ENCODE measurements at places on chromosomes 2 and 18.

GRCh38 chr18:73961804-73962203 lies 185.8 kb downstream of the FBXO15 start:
- DNase-seq: no peak

GRCh38 chr2:219010162-219010756 lies 17.0 kb upstream of the CRYBA2 start:
- DNase-seq: no peak

DNA sequence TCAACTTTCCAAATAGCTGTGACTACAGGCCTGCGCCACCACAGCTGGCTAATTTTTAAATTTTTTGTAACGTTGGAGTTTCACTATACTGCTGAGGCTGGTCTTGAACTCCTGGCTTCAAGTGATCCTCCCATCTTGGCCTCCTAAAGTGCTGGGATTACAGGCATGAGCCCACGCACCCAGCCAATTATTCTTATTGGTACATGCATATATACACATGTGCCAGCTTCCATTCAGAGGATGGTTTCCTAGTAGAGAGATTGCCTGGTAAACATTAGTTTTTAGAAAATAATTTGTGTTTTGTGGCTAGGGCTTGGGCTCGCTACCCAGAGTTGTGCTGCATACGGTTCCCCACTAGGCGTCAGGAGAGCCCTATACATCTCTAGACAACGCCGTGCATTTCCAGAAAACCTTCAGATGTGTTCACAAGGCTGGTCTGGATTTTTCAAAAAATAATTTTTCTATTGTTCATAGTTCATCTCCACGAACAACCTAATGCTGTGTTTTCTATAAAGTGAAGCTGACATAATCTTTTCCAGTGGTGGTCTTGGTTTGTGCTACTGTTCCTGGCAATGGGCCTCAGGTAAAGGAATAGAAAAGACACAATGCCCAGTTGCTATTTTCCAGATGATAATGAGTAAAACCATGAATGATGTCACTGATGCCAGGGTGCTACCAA lies 14.6 kb upstream of the AFG3L2 start:
- DNase-seq: no peak

- DNase-seq: no peak
Observed at GRCh38 chr2:169808221-169808620, 9.6 kb downstream of the SSB start.

DNA sequence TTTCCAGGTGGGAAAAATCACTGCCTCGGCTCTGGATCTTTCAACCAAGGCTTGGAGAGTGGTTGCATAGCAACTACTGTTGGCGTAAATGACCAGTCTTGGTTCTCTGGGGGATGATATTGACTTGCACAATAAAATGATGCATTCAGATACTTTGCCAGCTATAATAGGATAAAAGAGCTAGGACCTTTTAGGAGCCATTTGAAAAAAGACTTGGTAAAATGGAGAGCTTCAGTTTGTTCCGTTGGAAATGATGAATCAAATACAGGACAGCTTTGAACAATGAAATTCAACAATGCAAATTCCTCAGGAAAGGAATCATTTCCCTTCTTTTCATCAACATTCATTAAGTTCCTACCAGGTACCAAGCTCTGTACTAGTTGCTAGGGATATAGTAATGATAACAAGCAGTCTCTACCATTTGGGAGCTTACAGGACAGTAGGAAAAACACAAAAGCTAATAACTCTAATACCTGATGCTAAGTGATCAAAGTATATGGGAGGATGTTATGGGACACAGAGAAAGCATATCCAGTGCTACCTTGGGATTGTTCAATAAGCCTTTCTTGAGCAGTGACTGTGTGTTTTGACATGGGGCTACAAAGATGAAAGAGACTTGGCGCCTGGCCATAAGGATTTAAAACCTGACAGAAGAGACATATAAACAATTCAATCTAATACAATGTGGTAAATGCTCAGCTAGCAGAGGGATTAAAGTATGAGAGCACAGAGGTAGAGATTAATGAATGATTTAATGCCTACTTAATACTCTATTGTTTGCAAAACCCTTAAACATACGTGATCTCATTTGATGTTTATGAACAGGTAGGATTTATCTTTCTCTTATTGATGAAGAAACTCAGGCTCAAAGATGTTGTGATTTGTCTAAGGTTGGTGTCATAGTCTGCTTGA lies 110.7 kb downstream of the QPCT start:
- DNase-seq: no peak

DNA sequence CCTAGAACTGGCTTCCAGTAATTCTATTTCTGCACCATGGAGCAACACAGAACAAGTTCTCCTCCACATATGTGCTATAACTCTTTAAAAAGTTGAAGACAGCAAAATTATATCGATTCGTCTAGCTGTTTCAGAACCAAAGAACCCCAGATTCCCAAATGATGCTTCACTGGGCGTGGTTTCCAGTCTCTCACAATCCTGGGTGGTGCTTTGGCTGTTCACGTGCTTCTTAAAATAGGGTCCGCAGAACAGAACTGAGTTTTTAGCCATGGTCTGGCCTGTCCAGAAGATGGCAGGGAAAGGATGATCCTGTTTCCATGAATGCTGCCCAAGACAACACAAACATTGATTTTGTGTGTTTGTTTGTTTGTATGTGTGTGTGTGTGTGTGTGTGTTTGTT lies 37.6 kb upstream of the PARD3B start:
- DNase-seq: no peak

DNA sequence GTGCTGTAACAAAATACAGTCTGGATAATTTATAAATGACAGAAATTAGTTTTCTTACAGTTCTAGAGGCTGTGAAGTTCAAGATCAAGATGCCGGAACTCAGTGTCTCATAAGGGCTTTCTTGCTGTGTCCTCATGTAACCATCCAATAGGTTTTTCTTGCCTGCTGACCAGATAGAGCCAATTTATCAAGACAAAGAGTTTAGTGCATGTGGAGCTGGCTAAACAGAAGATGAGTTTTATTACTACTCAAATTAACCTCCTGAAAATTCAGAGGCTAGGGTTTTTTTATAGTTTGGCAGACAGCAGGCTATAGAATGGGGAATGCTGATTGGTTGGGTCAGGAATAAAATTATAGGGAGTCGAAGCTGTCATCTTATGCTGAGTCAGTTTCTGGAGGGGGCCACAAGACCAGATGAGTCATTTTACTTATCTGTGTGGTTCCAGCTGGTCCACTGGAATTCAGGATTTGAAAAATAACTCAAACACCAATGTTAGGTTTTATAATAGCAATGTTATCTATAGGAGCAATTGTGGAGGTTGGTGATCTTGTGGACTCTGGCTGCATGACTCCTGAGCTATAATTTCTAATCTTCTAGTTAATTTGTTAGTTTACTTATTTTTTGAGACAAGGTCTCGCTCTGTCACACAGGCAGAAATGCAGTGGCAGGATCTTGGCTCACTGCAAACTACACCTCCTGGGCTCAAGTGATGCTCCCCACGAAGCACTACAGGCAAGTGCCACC lies 3.2 kb upstream of the PDK1 start:
- no peak for DNase-seq

DNA sequence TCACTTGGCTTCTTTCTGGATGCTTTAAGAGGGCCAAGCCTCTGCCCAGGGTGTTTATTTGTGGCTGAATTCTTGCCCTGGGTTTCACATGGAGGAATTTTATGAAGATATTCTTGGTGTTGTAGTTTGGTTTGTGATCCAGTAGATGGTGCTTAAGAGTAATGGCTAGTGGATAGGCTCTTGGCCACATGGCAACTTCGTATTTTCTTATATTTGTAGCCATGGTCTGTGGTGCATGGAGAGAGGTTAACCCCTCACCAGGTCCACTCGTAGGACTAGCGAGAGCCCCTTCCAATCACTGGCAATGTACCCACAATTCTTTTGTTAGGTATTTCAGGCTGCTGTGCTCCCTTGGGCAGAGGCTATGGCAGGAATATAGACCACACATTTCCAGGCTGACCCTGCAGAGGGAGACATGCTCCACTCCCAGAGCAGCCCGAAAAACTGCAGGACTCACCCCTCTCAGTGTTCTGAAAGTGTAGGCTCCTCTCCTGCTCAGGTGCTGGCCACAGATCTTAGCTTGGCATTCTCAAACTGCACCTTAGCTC lies 582.1 kb upstream of the SETBP1 start:
- no peak for DNase-seq

DNA sequence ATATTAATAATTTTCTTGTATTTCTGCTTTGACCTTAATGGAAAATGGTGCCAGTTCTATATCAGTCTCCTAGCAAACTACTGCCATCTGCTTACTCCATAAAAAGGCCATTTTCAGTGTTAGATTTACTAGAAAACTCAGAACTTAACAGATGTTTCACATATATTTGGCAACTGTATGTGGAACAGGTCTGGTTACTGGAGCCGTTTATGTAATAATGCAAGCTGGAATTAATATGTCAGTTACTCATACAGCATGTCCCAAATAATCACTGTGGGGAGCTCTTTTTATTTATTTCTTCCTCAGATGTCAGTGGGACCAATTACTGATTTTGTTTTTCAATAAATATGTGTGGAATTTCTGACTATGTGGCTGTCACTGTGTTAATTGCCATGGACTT lies 1247.6 kb downstream of the CNTNAP5 start:
- no peak for DNase-seq

- no peak for DNase-seq
Observed at GRCh38 chr2:231161252-231161839, 36.5 kb upstream of the HTR2B start.

DNA sequence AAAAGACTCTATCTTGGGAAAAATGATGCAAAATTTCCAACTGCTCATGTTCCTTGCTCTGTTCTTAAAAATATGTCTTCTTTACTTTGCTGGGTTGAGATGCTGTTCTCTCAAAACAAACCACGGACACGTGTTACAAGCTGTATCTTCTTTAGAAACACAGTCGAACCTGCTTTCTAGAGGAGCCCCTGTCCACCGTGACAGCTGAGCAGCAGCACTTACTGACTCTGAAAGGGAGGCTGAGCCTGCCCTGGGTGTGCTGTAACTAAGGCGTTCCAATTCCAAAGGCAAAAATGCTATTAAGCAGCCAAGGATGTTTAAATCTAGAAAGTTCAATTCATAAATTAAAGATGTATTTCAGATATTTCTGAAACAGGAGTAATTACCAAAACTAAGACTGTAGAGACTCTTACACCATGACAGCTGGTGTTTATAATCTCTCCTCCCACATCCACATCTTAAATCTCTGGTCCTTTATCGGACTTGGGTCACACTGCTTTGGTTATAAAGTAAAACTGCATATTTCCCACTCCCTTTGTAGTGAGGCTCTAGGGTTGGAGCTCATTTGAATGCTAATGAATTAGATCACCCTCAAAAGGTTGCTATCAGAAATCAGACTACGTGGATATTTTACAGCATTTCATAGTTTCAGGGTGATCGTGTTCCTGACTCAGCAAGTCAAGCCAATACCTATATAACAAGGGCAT lies 281.2 kb upstream of the LYPD1 start:
- DNase-seq: no peak

GRCh38 chr2:239313776-239314175 lies 87.0 kb downstream of the HDAC4 start:
- DNase-seq: no peak

DNA sequence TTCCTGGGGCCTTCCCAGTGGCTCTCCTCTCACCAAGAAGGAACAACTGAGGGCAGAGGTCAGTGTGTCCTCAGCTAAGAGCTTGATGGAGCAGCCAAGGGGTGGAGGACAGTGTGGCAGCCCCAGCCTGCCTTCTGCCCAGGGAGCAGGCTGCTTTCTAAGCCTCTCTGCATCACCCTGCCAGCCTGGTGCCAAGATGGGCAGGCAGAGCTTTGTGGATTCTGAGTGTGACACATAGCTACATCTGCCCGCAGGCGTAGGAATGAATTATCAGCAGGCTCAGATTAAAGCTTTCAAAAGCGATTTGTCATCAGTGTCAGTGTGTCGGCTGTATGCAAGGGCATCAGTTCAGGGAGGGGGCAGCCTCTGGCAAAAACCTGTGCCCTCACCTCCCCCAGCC lies 8.7 kb downstream of the MAL start:
- DNase-seq: no peak

GRCh38 chr18:36411745-36412168 lies 114.2 kb downstream of the FHOD3 start:
- DNase-seq: no peak

DNA sequence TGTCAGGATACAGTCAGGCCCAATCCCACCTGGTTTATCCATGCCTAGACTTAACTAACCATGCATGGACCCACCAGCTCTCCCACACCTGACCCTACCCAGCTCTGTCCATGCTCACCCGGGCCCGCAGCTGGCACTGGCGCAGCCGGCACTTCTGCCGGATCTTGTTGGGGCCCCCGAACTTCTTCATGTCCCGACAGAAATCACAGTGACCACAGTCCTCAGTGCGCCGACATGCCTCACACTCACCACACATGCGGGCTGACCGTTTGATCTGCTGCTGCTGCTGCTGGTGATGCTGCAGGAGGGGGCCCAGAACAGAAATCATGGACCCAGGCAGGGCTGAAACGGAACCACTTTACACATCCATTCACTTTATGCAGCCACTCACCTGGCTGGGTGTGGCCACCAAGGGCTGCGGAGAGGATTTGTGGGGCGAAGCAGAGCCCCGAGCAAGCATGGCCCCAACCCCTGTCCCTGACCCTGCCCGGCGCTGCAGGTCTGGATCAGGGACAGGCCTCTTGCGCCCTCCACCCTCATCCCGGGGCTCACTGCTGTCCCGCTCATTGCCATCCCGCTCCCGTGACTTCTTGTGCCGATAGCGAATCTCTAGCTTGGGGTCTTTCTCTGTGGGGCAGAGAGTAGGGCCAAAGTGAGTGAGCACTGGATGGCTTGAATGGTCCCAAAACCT lies 1.7 kb downstream of the CXXC1 start:
- DNase-seq: no peak

DNA sequence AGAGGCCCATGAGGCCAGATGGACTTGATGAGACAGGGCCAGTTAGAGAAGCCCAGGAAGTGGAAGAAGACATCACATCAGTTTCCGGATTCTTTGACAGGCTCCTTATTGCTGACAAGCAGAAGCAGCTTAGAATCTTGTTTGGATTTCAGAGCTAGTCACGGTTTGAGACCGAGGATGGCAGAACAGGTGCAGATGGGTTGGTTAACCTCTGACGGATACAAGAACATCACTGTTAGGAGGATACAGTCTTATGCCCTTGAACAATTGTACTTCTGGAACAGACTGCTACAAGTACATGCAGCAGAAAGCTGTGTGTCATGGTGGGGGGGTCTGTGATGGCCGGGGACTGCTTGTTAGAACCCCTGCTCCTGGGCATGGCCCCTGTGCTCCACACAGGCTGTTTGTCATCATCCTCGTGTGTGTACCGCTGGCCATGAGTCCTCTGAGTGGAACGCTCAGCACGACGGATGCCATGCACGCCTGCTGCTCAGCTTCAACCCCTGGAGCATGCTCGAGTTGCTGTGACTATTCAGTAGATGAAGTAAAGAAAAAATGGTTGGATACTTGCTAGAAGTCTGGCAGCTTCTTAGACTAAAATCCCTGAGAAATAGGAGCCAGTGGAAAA lies 217.7 kb downstream of the SH3RF3 start:
- DNase-seq: no peak

GRCh38 chr2:30239308-30239985 lies 8.1 kb downstream of the LBH start:
- DNase-seq: no peak

- no peak for DNase-seq
Observed at GRCh38 chr2:30511122-30512083, 64.4 kb downstream of the LCLAT1 start.

- no peak for DNase-seq
Observed at GRCh38 chr18:25147877-25148488, 204.0 kb downstream of the ZNF521 start.

GRCh38 chr2:45311559-45311958 lies 299.5 kb downstream of the SRBD1 start:
- DNase-seq: no peak

Data from anterior cingulate cortex (tissue), 58 donors.